Left ventricle myocardium superior (tissue), 1 donor: ENCODE measurements at places on chromosomes 2 and 18. TPM values are rescaled to one million over a fixed set of nuclear protein-coding genes. Genes with fewer than 3 reads are reported as not detected.

- peak; percentile 45 for DNase-seq
Observed at GRCh38 chr2:96596596-96596995, 41.5 kb downstream of the KANSL3 start.

DNA sequence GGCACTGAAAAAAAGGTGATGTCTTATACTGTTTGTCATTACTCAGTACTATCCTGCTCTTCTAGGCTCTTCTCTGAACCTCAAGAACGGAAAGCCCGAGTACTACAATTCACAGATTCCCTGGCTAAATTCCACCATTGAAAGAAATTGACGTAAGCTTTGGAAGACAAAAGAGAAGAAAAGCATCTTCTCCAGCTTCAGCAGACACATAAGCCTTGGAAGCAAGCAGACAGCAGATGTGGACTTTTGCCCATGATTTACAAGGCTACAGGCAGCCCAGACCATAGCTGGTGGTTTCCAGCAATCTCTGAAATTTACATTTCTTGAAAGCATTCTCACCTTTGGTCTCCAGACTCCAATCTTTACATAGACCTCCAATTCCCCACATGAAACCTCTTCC, 289.0 kb downstream of the C1D start:
- DNase-seq: no peak

DNA sequence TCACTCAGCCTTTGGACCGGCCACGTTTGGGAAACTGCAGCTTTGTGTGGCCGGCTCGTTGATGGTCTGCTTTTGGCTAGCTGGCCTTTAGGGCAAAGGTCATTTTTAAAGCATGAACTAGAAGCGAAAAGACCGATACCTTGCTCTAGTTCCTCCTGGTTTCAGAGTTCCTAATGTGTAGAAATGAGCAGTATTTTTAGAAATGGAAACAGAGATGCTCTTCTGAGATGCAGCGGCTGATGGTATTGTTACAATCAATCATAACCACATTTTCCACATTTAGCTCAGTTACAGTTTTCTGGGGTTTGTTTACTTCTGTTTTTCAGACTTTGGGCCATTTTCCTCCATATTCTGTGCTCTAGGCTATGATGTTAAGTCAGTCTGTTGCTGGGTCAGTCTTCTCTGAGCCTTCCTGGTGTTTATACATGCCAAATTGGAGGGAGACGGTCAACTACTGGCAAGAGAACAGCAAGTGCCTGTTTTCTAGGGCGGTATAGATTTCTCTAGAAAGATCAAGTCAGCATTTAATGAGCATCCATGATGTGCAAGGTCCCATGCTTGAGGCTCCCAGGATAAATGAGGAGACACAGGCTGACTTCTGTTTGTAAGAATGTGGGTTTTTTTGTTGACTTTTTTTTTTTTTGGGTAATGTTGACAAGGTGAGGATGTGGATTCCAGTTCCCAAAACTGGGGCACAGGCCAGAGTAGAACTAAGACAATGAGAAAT, 28.0 kb downstream of the RNF144A start:
- no peak for DNase-seq

DNA sequence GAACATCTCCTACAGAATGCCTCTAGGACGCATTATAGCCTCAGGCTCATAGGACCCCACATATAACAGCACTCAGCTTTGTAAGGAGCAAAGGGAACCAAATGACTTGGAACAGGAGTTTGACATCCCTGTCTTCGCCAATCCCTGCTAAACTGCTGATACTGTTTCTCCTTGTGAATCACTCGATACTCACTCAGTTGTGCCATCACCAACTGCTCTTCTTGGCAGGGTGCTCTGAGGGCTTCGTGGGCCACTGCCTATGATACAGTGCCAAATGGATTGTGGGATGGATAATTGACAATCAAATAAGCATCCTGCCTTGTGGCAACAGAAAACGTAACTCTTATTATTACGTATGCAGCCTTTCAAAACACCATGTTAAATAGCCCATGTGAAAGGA, 396.3 kb downstream of the RIT2 start:
- DNase-seq: no peak

GRCh38 chr18:56929886-56930285, 217.0 kb upstream of the BOD1L2 start:
- DNase-seq: no peak

GRCh38 chr2:233047667-233048066, 12.5 kb upstream of the INPP5D start:
- no peak for DNase-seq

- no peak for DNase-seq
Observed at GRCh38 chr2:29119211-29119610, 4.0 kb downstream of the CLIP4 start.

- no peak for DNase-seq
Observed at GRCh38 chr2:136250131-136250530, 132.2 kb upstream of the CXCR4 start.

- DNase-seq: no peak
Observed at GRCh38 chr2:218893349-218894150, 12.9 kb downstream of the WNT10A start.

DNA sequence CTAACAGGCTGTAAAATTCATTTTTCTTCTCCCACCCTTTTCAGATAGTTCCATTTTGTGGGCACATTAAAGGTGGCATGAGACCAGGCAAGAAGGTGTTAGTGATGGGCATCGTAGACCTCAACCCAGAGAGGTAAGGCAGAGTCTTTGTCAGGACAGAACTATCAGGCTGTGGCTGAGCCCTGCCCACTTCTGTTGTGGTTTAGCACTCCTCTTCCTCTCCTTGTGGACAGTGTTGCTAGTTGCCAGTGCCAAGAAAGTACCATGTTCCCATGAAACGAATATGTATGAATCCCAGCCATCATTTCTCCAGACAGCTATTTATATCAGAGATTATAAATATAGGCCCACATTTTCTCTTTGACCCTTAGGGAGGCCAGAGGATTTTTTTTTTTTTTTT, 1.6 kb downstream of the LGALSL start:
- DNase-seq: no peak

DNA sequence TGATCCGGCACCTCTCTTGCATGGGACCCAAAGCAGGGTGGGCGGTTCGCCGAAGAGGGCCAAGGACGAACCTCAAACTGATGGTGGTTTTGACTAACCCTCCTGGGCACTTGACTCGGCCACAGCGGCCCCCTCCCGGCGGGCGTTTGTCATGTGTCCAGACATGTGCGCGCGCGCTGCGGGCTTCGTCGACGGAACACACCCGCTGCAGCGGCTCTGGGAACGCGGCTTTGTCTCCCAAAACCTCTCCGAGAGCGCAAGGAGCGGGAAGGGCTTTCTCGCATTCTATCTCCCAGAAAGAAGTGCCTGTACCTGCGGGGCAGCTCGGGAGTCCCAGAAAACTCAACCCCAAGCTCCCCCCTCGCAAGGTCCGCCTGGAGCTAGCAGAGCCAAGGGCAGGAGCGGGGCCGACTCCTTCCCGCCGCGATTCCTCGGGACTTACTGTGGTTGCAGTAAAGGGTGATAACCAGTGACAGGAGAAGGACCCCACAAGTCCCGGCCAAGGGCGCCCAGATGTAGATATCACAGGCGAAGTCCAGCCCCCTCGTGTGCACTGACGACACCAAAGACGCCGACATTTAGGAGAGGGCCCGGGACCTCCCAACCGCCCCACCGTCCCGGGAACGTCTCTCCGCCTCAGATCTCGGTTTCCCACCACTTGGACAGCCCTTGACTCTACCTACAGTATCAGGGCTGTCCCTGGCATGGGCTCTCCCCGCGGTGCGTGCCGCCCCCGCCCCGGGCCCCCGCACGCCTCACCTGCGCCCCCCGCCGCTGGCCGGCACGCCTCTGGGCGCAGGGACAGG, 1.6 kb downstream of the CD8A start:
- peak; percentile 56 for DNase-seq

DNA sequence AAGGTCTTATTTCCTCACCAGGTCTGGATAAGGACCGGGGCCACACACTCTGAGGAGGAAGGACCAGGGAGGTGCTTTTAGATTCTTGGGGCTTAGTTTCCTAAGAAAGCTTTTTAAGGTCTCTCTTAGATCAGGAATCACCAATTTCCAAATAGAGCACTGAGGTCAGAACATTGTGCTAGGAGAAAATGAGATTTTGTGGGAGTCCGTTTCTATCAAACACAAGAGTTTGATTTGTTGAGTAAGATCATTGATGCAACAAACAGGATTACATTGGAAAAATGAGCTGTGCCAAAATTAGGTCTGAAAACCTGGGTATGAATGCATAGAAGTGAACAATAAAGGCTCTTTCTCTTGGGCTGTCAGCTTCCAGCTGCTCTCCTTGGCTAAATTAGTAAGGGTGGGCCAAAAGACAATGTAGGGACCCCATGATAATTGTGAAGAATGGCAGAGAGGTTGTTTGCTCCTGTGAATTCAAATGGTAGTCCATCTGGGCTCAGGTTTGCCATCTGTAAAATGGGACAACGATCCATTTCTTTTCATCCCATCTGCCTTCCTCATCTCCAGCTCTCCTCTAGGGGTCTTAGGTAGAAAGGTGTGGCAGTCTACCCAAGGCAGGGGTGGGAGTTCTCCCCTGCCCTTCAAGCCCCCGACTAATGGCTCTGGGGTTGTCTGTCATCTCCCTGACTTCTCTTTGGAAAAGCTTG, 20.0 kb downstream of the IGFBP2 start:
- DNase-seq: no peak

DNA sequence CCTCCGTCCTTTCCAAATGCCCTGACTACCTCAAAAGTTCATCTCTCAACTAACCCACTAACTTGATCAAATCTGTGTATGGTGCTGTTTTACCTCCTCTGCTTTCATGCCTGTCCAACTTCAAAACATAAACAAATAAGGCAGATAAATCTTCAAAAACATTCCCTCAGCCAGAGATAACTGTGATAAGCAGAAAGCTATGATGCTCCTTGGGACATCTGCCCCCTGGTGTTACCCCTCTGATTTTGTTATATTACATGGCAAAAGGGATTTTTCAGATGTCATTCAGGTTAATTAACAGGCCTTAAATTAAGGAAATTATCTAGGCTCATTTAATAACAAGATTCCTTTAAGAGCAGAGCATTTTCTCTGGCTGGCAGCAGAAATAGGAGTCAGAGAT, 810.8 kb upstream of the CHAC2 start:
- no peak for DNase-seq

- no peak for DNase-seq
Observed at GRCh38 chr18:43735570-43735969, 458.3 kb upstream of the SYT4 start.

DNA sequence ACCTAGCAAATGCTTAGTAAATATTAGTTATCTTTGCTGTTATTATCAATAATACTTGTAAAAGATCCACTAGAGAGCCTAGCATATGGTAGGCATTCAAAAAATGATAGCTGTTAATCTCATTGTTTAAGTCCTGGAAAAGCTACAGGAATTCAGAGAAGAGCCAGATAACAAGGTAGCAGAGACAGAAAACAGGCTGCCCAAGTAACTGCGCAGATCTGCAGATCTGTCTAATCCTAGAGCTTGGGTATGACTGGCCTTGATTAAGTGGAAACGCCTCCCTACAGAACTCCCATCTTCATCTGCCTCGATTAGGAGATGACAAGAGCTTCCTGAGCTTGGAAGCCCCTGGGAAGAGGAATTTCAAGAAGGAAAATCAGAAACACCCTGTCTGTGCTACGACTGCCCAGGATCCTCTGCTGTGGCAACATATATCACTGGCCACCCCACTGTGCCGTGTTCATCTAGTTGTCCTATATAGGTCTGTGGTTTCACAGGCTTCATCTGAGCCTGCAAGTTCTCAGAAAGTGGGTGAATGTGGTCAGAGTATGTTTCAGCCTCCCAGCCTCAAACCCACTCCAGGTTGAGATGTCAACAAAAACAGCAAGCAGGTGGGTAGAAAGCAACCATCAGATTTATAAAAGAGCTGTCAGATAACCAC, 151.5 kb upstream of the PKDCC start:
- DNase-seq: no peak

GRCh38 chr2:143551971-143552650, 422.9 kb downstream of the ARHGAP15 start:
- no peak for DNase-seq

DNA sequence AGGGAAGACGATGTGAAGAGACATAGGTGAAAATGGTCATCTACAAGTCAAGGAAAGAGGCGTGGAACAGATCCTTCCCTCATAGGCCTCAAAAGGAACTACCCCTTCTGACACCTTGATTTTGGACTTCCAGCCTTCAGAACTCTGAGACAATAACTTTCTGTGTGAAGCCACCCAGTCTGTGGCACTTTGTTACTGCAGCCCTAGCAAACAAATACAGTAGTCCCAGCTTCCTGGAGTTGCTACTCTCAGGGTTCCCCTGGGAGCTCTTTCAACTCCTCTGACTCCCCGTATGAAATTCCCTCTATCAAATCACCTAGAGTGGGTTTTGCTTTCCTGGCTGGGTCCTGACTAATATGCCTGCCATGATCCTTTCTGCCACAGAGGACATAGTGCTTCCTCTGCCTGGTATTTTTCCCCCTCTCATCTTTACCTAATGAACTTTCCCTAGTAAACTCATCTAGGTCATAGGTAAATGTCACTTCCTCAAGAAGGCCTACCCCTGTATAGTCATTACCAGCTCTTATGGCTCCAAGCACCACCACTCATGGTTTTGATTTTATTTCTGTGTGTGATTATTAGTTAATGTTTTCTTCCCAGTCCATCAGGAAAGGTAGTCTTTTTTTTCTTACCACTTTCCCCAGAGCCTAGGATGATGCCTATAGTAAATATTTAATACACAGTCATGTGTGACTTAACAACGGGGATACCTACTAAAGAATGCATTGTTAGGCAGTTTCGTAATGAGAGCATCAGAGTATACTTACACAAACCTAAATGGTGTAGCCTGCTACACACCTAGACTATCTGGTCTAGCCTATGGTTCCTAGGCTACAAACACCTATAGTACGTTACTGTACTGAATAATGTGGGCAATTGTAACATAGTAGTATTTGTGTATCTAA, 111.5 kb upstream of the LGALSL start:
- DNase-seq: no peak

- DNase-seq: peak; percentile 78
Observed at GRCh38 chr2:74845217-74845751, 11.4 kb downstream of the HK2 start.

DNA sequence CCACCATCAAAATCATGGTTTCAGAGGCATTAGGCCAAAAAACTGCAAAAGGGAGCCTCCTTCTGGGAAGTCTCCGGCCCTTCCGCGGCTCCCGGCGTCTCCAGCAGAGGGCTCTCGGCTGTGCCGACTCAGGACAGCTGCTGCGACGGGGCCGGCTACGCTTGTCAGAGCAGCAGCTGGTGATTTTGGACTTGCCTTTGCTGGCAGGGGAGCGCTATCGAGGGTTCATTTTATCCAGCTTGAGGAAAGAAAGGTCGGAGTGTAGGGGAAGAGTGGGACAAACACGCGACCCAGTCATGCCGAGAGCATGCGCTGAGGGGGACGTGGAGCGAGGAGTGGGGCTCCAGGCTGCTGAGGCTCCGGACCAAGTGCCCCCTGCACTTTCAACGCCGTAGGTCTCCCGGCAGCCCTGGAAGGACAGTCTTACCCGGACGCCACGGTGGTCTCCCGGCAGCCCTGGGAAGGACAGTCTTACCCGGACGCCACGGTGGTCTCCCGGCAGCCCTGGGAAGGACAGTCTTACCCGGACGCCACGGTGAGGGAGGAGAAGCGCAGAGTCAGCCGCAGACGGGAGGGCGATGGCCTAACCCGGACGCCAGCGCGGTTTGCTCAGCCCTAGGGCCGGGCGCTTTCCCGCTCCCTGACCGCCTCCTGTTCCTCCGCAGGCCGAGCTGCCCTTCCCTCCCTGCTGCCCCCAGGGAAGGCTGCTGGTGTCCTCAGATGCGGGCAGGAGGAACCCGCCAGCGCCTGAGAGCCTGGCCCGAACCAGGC, 21.7 kb downstream of the DDX18 start:
- peak; percentile 91 for DNase-seq

The TRIB2 gene
- total RNA-seq: 29.4 TPM

The SPDYA gene
- 0.15 TPM for total RNA-seq

The SAG gene
- total RNA-seq: not detected

The IGFBP2 gene
- total RNA-seq: 50.7 TPM

The ANKRD62 gene
- not detected for total RNA-seq

The COA5 gene
- total RNA-seq: 28.2 TPM

The RAB17 gene
- total RNA-seq: 3.2 TPM
